Nephron progenitor cell (in vitro differentiated cells): ENCODE measurements at places on chromosomes 5 and 9.

- DNase-seq, result no peak
Measured at GRCh38 chr5:17769277-17769676, 135.0 kb downstream of the TAF11L14 start.

- DNase-seq, result no peak
Measured at GRCh38 chr9:107439991-107440456, 49.5 kb downstream of the KLF4 start.

DNA sequence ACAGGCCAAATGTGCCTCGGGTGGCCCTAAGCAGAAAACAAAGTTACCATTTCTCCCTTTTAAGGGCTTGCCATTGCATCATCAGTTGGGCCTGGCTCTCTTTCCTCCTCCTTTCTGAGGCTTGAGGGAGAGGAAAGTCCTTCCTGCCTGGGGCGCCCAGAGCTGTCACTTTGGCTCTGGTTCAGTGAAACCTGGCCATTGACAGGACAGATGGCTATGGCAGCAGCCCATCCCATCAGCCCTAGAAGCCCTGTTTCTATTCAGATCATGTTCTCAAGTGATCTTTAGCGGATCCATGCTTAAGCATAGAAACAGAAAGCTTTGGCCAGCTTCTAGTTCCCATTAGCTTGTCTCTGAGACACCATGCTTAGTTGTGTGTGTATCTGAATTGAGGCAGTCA is 293.4 kb downstream of the YTHDC2 start:
- peak; percentile 19 for DNase-seq

DNA sequence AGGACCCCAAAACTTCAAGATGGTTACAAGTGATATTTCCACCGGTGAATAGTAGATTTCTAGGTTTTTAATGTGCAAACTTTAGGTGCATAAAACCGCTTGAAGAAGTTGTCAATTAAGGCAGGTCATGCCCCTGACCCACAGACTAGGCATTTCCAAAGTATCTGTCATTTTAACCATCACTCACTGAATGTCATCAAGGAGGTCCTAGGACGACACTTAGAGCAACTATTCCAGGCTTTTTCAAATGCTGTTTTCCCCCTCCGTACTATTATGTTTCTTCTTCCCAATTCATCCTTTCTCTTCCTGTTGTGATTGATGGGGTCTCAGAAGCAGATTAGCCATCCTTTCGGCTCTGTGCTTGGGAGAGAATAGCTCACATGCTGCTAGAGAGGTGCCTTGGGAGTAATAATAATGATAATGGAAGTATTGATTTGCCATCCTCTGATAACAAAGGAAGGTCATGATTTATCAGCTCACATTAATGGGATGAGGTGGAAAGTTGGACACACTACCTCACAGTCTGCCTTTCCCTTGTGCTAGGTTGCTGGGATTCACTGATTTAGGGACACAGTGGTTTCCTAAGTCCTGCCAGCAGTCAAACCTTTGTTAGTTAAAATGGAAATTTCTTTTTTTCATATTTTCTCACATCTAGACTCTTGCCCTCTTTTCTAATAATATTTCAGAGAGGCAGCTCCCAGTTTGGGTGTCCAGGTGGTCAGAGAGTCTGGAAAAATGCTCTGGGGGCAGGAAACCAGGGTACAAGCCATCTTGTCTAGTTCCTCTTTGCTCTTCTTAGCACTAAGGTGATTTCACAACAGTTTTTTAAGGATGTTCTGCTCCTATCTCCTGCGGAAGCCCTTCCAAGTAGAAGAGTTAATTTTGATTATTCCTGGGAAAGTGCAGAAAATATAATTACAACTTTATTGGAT is 67.0 kb downstream of the PTTG1 start:
- no peak for DNase-seq

- DNase-seq, result no peak
Measured at GRCh38 chr5:2797160-2797559, 45.7 kb upstream of the IRX2 start.

- no peak for DNase-seq
Measured at GRCh38 chr9:69357821-69358220, 32.8 kb downstream of the ENTREP1 start.

- no peak for DNase-seq
Measured at GRCh38 chr5:142831009-142831383, 60.8 kb downstream of the ARHGAP26 start.

- DNase-seq, result no peak
Measured at GRCh38 chr5:125032286-125032685, 285.8 kb upstream of the ZNF608 start.

- peak; percentile 54 for DNase-seq
Measured at GRCh38 chr5:155943516-155944407, 383.2 kb upstream of the SGCD start.

- no peak for DNase-seq
Measured at GRCh38 chr9:70127540-70128416, 84.1 kb downstream of the MAMDC2 start.

- no peak for DNase-seq
Measured at GRCh38 chr5:176438959-176439757, 9.0 kb upstream of the FAF2 start.

GRCh38 chr9:4299005-4299795 is 668 bp downstream of the GLIS3 start:
- peak; percentile 61 for DNase-seq

GRCh38 chr9:124279531-124280175 is 21.9 kb downstream of the NEK6 start:
- no peak for DNase-seq

DNA sequence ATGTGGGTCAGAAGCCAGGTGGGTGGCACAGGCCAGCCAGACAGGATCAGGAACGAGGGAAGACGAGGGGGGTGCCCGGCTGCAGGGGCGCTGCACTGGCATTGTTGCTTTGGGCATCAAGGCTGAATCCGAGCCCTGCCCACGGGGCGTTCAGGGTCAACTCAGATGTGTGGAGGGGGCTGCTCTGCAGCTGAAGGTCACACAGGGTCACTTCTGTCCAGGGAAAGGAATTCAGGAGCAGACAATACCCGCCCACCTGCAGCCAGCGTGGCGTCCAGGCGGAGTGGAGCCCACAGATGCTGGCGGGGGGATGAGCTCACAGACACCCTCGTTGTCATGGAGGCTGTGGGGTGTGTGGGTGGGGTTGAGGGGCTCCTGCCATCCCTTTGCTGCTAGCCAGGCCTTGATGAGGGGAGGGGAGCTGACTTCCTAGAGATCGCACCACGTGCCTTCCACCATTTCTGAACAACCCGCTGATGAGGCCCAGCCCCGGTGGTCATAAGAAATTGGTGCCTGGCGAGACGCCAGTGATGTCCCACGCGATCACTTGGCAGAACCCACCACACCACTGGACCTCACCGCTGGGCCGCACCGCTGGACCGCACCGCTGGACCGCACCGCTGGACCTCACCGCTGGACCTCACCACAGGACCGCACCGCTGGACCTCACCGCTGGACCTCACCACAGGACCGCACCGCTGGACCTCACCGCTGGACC is 31.2 kb downstream of the MRPL36 start:
- DNase-seq, result no peak

- no peak for DNase-seq
Measured at GRCh38 chr9:72205513-72205912, 56.3 kb downstream of the GDA start.

DNA sequence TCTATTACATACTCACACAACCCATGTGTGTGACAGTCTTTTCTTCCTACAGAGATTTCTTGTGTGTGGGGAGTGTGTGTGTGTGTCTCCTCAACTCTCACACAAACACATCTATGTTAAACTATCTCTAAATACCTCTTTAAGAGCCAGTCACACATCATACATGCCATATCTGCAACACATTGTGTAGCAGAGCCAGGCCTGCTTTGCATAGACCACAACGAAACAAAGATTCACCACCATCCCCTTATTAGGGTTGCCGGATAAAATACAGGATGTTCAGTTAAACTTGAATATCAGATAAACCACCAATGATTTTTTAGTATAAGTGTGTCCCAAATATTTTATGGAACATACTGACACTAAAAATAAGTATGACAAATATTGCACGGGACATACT is 2.3 kb downstream of the FAM170A start:
- no peak for DNase-seq

DNA sequence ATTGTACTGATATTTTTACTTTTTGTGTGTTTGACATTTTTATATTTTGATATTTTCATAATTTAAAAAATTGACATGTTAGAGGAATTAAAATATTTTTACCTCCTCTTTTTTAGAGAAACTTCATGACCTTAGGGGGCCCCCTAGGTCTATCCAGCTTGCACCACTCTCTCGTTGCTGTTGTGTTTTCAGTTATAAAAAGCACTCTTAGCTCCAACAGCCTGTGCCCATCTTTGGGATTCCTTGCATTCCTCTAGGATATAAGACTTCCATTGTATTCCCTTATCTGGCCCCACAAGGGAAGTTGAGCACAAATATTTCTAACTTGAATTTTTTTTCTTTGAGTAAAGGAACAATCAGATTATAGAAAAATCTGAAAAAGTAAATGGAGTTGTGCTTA is 245.3 kb downstream of the SH3GL2 start:
- no peak for DNase-seq

DNA sequence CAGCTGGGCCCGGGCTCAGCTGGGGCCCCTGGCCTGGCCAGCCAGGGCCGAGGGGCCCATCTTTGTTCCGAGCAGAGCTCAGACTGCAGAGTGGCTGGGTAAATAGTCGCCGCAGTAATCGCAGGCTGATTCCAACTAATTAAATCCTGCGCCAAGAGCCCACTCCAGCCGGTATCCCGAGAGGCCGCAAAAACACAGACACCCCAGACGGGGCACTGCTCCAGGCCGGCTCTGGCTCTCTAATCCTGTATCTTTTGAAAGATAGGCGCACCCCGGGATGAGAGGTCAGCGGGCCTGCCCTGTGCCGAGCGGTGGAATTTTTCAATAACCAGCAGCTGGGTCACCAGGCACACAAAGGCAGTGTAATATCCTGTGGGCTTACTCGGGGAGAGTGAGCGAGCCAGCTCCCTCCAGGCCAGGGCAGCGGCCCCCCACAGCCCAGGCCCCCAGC is 57.7 kb downstream of the LMX1B start:
- DNase-seq, result peak; percentile 48

DNA sequence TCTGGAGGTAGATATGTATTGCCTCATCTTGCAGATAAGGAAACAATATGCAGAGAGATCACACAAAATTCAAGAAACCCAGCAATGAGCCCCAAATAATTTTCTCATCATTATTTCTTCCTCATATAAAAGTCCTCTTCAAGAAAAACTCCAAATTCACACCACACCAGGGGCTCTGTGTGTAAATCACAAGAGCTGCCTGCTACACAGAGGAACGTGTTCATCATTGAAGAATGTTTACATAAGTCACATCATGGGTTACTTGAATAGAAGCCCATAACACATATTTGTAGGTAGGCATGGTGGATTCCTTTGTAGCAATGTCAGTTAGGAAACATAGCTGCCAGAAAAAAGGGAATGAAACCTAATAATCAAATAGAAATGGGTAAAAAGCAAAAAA is 308.1 kb upstream of the TLE4 start:
- no peak for DNase-seq

GRCh38 chr9:99181621-99182020 is 40.1 kb downstream of the ALG2 start:
- no peak for DNase-seq

DNA sequence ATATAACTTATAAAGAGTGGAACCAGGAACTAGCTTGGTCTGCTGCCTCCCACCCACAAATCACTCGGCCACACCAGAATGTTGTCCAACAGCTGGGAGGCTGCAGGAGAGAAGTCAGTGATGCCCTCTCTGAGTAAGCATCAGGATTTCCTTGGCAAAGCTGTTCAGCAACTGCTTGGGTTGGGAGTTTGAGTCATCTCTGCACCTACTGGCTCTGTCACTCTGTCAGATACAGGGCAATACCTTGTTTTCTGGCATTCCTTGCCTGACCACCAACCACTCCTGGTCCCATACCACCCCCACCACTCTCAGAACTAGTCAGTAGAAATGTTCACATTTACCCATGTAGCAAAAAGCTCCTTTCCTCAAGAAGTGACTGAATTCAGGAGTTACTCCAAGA is 36.8 kb upstream of the GCNT4 start:
- no peak for DNase-seq

DNA sequence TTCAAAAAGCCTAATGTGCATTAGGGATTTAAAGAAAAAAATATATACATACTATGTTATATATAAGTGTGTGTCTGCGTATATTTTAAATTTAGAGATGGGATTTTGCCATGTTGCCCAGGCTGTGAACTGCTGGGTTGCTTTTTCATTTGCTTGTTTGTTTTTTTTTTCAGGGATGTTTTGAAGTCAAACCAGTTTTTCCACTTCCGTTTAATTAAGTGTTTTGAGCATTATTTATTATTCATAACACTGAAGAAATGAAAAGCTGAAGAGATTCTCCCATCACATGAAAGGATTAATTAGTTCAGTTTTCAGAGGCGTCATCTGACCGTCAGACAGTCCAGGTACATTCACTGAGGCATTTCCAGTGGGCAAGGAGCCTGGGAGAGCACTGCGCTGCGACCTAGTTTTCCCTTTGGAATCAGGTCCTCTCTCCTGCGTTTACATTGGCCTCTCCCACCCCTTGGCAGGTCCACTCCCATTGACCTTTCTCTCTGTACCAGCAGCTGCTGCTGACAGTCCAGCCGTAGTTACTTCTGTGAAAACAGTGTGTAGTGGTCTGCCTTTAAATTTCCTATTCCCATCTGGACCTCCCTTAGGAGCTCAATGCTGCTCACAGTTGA is 26.0 kb downstream of the ARRDC3 start:
- peak; percentile 32 for DNase-seq

- no peak for DNase-seq
Measured at GRCh38 chr9:91680106-91680505, 256.5 kb upstream of the NFIL3 start.

DNA sequence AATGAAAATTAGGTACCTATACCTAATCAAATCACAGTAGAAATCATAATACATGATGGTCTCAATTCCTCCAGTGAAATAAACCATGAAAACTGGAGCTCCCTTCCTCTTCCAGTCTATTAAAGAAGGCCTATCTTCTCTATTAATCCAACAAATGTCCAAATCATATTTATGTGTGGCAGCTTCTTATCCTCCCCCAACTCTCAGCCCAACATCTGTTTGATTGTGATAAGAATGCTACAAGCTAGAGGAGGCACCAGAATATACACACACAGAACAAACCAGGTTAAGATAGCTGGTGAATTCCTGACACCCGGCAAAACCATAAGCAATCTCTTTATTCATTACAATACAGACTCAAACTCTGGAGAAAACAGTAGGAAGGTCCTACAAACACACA is 110.8 kb downstream of the FBXL17 start:
- DNase-seq, result no peak

DNA sequence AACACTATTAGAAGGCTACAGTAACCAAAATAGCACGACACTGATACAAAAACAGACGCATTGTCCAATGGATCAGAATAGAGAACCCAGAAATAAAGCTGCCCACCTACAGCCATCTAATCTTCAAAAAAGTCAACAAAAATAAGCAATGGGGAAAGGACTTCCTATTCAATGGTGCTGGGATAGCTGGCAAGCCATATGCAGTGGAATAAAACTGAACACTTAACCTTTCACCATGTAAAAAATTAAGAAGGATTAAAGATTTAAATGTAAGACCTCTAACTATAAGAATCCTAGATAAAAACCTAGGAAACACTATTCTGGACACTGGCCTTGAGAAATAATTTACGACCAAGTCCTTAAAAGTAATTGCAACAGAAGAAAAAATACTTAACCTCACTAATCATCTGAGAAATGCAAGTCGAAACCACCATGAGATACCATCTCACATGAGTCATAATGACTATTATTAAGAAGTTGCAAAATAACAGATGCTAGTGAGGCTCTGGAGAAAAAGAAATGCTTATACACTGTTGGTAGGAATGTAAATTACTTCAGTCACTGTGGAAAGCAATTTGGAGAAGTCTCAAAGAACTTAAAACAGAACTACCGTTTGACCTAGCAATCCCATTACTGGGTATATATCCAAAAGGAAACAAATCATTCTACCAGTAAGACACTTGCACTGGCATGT is 203.3 kb upstream of the CDH9 start:
- no peak for DNase-seq

- DNase-seq, result no peak
Measured at GRCh38 chr5:78961743-78962142, 23.4 kb downstream of the ARSB start.
